HEK293T (cell line): ENCODE measurements at places on chromosomes 6 and 20.

DNA sequence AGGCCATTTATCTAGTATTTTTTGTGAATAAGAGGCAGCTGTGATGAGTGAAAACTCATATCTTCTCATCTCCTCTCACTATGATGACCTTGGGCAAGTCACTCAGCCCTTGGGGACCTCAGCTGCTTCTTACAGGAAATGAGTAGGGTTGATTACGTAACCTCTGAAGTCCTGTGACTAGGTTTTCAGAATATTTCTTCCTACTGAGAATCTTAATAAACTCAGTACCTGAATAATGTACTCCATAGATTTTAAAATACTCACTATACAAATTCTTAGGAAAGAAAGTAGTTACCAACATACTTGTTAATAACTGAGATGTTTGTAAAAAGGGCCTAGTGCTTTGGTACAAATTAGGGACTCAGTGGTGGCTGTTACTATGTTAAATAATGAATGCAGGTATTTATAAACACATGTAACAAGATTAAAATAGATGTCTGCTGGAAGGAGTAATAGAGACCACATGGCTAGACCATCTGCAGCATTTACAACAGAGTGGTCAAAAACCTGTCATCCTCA is 60.9 kb downstream of the RPRD1B start:
- DNase-seq = no peak

DNA sequence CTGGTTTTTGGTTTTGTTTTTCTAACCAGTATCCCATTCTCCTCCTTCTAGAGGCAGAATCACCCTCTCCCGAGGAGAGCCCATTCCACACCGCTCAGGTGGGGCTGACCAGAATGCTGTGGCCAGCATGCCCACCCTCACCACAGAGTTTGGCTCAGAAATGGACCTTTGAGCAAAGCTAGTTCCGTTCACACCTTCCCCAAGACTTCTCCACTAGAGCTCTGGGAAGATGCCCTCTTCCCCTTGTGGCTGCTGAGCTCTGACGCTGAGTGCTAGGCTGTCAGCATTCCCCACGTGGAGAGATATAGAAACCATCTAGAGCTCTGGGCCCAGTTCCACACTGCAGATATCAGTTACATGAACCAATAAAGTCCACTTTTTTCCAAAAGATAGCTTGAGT is 7.9 kb downstream of the GPLD1 start:
- DNase-seq = no peak

- no peak for DNase-seq
Observed at GRCh38 chr6:108167449-108168089, 1.7 kb downstream of the NR2E1 start.

DNA sequence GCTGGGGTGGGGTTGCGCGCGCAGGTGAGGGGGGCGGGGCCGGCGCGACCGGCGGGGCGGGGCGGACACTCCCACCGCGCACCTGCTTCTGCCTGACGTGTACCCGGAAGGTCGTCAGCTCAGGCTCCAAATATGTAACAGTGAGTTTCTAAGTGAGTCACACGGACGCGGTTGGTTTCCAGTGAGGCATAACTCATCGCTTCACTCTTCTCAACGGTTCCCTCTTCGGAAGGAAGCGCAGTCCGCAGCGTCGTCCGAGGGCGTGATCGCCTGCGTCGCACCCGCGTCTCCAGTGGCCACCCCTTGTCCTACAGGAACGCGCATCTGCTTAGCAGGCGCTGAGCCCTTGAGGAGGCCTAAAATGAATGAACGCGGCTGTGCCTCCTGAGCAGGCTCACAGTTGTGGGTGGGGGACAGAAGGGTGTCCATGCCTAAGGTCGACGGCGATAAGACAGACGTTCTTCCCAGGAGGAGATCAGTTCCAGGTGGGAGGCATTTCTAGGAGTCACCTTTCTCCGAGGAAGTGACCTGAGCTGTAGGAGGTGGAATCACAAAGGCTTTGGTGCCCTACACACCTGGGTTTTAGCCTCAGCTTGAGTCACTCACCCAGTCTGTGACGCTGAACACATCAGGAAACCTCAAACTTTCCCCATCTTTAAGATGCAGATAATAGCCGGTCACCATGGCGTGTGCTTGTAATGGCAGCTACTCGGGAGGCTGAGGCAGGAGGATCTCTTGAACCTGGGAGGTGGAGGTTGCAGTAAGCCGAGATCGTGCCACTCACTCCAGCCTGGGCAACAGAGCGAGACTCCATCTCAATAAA is 50.9 kb upstream of the EZR start:
- DNase-seq = no peak

DNA sequence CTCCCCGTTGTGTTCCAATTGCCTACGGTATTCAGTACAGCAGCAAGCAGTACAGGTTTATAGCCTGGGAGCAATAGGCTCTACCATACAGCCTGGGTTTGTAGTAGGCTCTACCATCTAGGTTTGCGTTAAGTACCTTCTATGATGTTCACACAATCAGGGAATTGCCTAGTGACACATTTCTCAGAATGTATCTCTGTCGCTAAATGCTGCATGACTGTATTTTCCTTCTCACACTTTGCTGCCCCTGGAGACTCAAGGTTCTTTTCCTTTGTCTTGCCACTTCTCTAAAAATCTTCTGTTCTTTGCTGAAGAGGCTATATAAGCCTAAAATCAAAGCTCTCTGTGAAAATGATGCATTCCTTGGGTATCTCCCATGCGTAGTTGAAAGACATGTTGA is 241.9 kb downstream of the CD83 start:
- no peak for DNase-seq
